ENCODE measurements at places on chromosomes 2 and 18.

DNA sequence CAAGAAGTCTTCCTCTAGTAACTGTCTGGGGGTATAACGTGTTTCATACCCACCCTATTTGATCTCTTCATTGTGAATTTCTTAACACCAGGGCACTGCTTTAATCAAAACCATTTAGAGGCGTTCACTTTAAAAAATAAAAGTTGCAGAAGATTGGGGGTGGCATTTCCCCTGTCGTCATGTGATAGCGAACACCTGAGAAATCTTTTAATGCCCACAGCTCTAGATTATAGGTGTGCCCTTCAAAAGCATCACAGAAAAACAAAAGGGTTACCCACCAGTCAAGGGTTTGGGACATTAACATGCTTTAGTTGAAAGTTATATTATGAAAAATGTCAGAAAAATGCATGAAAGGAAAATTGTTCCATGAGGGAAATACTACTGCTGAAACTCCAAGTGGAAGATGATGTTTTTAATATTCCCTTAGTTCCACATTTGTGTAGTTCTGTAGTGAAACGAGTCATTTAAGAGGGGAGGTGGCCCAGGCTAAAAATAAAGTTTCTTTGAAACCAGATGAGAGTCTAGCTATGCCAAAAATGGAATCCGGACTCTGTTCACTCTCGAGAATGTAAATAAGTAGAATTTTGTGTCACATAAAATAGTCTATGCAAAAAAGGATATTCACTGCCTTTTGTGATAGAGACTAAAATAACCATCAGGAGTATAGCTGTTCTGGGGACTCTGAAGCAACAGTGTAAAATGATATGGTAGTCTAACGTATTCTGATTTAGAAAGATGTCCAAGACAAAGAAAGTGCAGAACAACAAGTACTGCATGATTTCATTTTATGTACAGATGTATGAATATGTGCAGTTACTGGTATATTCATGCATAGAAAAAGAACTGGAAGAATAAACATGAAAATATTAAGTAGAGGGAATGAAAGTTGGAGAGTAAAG lies 95.3 kb downstream of the TMEM247 start:
- peak; percentile 38 for DNase-seq

DNA sequence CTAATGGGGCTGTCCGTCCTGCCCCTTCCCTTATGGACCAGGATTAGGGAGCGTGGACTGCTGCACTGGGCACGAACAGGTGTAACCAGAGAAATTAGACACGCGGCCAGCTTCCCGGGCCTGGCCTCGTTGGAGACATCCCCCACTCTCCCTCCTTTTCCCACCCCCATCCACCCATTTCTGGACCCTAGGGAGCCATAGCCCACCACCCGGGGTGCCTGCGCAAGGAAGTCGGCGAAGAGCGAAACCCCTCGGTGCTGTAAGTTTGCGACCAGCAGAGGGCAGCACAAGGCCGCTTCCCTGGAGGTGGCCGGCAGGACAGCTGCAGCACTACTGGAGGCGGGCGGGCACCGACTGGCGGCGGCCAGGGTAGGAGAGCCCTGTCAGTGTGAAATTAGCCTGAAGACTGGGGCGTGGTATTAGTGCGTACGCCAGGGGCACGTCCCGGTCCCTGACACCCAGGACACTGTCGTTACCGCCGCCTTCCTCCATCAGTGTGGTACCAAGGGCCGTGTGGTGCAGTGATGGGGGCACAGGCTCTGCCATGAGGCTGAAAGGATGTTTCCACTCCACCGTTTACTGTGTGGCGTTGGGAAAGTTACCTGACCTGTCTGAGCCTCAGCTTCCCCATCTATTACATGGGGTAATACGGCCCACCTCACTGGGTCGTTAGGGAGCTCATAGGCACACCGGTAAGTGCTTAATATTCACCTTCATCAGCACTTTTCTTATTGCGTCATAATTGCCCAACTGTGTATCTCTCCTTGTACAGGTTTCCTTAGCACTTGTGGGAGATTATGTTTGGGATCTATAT lies 36.0 kb upstream of the CD207 start:
- DNase-seq, result peak; percentile 79

DNA sequence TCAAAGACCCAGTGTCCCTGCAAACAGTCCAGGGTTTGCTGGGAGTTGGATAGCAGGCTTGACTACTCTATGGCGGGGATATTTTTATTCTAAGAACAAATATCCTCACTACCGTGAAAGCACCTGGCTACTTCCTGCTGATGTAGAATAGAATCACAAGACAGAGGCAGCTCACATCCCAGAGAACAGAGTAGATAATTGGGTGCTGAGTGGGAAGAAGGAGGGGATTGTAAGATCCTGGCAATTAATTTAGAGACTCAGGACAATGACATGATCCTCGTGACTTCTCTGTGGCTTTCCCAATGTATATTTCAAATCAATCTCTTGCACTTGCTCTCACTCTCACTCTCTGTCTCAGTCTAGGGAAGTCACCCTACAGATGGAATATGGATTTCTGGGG lies 341.9 kb upstream of the DCC start:
- DNase-seq, result no peak

GRCh38 chr2:38509314-38509946 lies 93.3 kb downstream of the HNRNPLL start:
- DNase-seq, result no peak

GRCh38 chr2:1784087-1784486 lies 39.8 kb upstream of the PXDN start:
- no peak for DNase-seq

GRCh38 chr18:47677952-47678351 lies 252.5 kb downstream of the SMAD2 start:
- DNase-seq, result peak; percentile 6

GRCh38 chr2:125711075-125711474 lies 944.9 kb upstream of the GYPC start:
- no peak for DNase-seq

DNA sequence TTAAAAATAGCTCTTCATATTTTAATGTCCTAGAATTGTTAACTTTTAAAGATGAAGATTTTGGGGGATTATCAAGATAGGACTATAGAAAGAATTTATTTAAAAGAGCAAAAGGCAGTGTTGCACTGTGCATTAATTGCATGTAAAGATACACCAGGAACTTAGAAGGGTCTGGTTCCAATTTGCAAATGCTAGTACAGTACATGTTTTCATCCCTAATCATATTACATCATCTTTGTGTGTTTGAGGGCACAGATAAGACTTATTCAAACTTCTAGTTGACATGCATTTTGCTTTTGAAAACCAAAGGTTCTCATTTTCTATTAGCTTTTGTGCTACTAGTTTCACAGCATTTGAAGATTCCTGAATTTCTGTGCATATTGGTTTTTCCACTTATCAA lies 231.7 kb upstream of the LYPD1 start:
- no peak for DNase-seq

DNA sequence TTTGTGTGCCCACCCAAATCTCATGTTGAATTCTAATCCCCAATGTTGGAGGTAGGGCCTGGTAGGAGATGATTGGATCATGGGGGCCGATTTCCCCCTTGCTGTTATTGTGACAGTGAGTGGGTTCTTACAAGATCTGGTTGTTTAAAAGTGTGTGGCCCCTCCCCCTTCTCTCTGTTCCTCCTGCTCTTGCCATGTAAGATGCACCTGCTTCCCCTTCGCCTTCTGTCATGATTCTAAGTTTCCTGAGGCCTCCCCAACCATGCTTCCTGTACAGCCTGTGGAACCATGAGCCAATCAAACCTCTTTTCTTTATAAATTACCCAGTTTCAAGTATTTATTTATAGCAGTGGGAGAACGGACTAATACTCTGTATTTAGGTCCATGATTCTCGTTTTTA lies 588.1 kb downstream of the DCDC2C start:
- DNase-seq, result peak; percentile 85

GRCh38 chr2:149075105-149075504 lies 36.6 kb downstream of the LYPD6B start:
- DNase-seq, result no peak

- no peak for DNase-seq
Observed at GRCh38 chr18:76426737-76427305, 68.2 kb downstream of the ZNF516 start.

GRCh38 chr2:156908825-156909224 lies 348.7 kb upstream of the GALNT5 start:
- no peak for DNase-seq

DNA sequence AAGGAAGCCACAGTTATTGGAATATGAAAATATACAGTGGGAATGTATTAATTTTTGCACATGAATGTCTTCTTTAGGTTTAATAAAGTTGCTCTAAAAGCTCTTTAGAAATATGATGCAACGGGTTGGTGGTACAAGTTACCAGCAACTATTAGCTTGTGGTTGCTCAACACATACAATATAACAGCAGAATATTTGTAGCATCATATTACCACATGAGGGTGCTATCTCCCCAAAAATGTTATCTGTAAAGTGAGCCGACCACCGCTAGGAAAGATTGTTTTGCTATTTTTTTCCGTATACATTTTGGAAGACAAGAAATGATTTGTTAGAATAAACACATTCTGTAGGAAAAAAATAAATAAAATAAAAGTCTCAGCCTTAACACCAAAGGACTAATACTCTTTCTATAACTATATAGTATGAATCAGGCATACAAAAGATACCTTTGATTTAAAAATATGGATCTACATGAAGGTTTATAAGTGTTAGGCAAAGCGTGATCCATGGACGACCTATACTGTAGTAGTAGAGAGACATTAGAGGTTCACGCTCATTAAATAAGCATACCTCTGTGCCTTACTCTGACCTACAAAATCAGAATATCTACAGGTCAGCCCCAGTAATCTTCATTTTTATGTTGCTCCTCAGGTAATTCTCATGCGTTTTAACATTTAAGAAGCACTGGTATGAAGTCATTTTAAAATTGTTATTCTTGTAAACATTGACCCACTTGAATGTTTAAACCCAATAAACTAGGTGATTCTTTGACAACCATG lies 1110.6 kb upstream of the ACVR2A start:
- DNase-seq, result peak; percentile 83

DNA sequence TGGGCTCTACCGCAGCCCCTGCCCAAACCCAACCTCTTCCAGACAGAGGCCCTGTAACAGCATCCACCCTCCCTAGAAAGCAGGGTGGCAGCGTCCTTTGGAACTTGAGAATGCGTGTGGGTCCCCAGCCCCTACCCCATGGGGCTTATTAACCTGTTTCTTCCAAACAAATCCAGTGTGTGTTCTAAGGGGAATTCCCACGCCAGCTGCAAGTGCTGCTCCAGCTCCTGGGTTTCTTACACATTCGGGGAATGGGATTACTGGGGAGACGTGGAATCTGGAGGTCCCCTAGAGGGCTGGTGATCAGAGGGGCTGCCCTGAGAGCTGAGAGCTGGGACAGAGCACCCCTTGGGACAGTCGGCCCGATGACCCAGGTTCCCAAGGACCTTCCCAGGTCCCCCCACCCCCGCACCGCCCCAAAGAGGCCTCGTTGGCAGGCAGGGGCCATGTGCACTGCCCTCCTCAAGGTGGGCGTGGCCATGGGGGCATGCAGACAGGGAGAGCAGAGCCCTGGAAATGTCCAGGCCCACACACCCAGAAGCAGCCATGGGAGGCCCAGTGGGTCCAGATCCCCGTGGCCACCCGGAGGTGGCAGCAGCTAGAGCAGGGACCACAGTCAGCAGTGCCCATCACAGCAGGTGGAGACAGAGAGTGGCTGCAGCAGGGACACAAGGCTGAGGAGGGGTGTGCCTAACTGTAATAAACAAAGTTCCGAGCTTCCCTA lies 18.8 kb upstream of the TEX44 start:
- DNase-seq, result no peak

DNA sequence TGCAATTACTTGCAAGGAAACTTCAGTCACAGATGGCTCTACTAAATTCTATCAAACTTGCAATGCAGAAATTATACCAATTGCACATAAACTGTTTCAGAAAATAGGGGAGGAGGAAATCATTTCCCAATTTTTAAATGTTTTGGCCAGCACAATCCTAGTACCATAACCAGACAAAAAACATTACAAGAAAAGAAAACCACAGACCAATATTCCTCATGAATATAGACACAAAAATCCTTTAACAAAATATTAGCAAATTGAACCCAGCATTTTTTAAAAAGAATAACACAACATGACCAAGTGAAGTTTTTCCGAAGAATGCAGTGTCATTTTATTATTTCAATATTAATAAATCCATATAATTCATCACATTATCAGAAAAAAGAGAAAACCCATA lies 45.8 kb downstream of the INO80C start:
- DNase-seq, result no peak

- no peak for DNase-seq
Observed at GRCh38 chr2:85265304-85265703, 62.5 kb downstream of the TGOLN2 start.

DNA sequence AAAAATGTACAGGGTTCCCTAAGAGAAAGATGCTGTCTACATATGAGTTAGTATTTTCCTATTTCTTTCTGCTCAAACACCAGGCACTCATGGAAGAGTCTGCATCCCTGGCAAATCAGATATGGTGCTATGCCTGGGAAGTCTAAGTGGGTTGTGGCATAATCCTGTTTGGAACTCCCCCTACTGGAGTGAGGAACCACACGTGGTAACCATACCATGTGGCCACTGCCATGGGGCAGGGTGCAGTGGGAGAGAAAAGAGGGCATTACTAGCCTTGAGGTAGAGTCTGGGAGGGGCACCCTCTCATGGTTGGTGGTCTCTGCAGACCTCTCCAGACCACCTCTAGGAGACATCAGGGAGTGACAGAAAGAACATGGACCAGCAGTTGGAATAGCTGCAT lies 257.9 kb upstream of the ATP5MC3 start:
- no peak for DNase-seq

DNA sequence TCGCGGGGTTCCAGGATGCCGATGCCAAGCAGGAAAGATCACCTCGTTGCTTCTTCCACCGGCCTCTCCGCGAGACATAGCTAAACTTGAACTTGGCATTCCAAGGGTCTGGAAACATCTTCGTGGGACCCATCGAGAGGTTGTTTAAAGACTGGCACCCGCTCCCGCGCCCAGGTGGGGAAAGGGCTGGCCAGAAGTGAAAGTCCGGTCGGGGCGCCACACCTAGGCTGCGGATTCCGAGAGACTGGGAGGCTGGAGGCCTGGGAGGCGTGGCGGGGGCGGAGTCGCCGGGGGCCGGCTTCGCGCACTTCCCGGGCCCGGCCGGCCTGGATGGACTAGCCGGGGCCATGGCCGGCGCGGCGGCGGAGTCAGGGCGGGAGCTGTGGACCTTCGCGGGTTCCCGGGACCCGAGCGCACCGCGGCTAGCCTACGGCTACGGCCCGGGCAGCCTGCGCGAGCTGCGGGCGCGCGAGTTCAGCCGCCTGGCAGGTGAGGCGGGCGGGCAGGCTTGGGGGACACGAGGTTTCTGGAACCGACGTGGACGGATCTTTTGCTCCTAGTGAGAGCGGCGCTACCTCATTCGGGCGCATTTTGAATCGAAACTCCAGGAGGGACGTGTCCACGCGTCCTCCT lies at the start of gene MOCOS:
Gene MOCOS, plus strand, starts transcription at position 305 of the 633 bp plus-strand sequence. Its CDS starts 43 bp downstream, at position 348.
- no peak for DNase-seq
